A549 treated with Hydrocortisone at 1 μM for 4 hours (cell line): ENCODE measurements at places on chromosomes 7 and 10. TPM values are rescaled to one million over a fixed set of nuclear protein-coding genes. Genes with fewer than 3 reads are reported as not detected.

Gene HECW1
- 14.4 to 18.0 TPM (median 17.1 TPM) in 5 replicates for total RNA-seq

Gene TCF7L2
- 17.0 to 19.7 TPM (median 18.1 TPM) in 5 replicates for total RNA-seq

Gene PDZD7
- 0.67 to 1.1 TPM (median 0.77 TPM) in 5 replicates for total RNA-seq

Gene RGR
- not detected in 5 replicates for total RNA-seq

Gene DGKI
- total RNA-seq, result 0.02 to 0.82 TPM (median 0.43 TPM) in 5 replicates
